ENCODE measurements at places on chromosomes 1 and 21. TPM values are rescaled to one million over a fixed set of nuclear protein-coding genes. Genes with fewer than 3 reads are reported as not detected.

CD1E gene
- not detected for total RNA-seq

RHEX gene
- total RNA-seq, result 4.8 TPM

NID1 gene
- total RNA-seq, result 60.3 TPM

CYP4B1 gene
- total RNA-seq, result 77.8 TPM

GRCh38 chr1:236207569-236207968 lies 65.2 kb downstream of the GPR137B start:
- DNase-seq, result no peak

GRCh38 chr1:201989354-201990128 lies 7.1 kb downstream of the RNPEP start:
- DNase-seq, result no peak

CLDN17 gene
- not detected for total RNA-seq

KLHDC9 gene
- total RNA-seq, result 8.7 TPM

PLEKHN1 gene
- total RNA-seq, result not detected

DNA sequence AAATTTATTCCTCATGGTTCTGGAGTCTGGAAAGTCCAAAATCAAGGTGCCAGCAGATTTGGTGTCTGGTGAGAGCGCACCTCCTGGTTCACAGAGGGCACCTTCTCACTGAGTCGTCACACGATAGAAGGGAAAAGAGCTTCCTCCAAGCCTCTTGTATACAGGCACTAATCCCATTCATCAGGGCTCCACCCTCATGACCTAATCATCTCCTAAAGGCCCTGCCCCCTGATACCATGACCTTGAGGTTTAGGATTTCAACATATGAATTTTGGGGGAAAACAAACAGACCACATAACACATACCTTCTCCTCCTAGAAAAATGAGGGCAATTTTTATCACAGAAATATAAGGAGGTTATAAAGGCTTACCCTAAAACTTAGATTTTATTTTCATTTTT lies 88.0 kb upstream of the NFIA start:
- no peak for DNase-seq

GRCh38 chr1:58857680-58858673 lies 74.1 kb upstream of the JUN start:
- no peak for DNase-seq

UMODL1 gene
- total RNA-seq, result 0.16 TPM

ZMYND12 gene
- not detected for total RNA-seq

ZNF683 gene
- total RNA-seq, result not detected

DNA sequence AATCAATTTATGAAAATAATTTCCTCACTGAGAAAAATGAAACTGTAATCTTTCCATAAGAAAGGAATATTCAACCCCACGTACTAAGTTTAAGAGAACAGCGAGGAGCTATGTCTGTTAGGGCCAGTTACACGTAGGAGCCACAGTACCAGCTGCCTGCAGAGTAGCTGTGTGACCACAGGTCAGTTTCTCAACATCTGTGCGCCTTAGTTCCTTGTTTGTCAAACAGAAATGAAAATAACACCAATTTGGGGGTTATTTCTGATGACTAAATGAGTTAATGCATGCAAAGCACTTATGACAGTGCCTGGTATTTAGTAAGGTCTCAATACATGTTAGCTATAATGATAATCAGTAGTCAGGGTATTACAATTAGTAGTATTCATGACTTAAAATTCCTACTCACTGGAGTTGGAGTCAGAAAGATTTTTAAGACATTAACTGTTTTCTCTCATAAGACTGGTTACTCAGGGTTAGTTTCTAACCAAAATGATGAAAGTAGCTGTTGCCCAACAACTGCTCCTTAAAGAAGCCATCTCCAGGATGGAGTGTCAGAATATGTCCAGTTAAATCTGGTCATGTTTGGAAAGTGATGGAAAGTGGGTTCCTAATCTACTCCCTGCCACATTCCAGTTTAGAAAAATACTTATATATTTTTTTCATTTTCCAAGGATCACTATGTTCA lies 85.8 kb upstream of the ZNF648 start:
- peak; percentile 28 for DNase-seq

- DNase-seq, result no peak
Measured at GRCh38 chr1:204633665-204634064, 51.9 kb downstream of the LRRN2 start.

WNT3A gene
- total RNA-seq, result not detected

- DNase-seq, result no peak
Measured at GRCh38 chr1:117710710-117711109, 104.9 kb downstream of the TENT5C start.

VASH2 gene
- total RNA-seq, result not detected

OLIG2 gene
- total RNA-seq, result not detected

MIGA1 gene
- 8.2 TPM for total RNA-seq

DNA sequence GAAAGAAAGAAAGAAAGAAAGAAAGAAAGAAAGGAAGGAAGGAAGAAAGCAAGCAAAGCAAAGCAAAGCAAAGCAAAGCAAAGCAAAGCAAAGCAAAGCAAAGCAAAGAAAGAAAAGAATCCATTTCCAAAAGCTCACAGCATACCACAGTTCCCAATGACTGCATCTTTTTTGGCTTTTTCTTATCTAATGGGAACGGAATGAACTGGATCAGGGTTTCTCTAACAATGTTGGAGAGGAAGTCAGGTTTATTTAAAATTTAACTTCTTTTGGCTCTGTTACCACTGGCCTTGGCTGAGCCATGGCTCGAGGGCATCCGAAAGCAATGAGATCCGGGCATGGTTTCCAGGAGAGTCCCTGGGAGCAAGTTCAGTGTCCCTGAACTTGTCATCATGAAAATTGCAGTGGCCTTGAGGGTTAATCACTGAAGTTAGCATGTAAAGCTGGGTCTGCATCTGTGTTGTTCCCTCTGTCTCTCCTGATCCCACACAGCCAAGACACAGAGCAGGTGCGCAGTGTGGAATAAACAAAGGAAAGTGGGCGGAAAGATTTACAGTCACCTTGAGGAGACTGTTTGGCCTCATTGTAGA lies 34.6 kb upstream of the CTPS1 start:
- DNase-seq, result no peak

DNA sequence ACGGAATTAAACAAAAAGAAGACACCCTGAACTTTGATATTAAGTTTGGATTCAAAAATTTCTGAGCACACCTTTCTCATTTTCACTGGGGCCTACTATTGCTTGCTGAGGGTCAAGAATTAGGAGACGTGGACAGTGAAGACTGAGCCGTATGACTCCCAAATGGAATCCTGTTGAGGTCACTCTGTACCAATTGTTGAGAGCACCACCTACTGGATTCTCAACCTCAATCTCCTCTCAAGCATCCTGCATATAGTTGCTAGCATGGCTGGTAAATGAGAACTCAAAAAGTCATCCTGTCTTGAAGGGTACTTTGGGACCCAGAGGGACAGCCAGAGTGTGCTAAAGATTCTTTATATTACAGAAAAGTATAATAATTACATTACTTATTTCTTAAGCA lies 20.2 kb upstream of the MTR start:
- DNase-seq, result no peak

- DNase-seq, result no peak
Measured at GRCh38 chr1:229203991-229204632, 66.8 kb upstream of the RAB4A start.
